Umbilical cord (tissue), 2 donors: ENCODE measurements at places on chromosomes 6 and 20.

DNA sequence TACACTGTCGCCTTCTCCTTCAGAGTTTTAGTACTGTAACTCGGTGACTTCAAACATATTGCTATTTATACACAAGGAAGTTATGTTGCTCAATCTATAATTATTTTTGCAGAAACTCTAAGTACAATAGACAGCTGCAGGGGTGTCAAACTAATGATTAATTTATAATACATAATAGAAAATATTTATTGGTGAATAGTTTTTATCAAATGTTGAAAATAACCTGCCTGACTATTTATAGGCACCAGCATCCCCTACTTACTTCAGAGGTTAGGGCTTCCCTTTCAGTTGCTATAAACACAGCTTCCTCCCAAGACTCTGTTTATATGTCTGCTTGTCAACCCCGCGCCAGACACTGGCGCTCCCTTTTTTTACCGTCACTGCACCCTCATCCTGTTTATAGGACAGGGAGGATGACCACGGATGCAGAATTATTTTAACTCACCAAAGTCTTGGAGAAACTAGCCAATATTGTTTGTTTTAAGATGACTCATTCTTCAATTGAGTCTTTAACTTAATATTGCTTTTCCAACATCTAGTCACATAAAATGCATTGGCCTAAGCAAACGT is 225.0 kb downstream of the ALDH8A1 start:
- DNase-seq, result no peak

GRCh38 chr6:155995281-155995680 is 539.6 kb upstream of the NOX3 start:
- no peak for DNase-seq

GRCh38 chr6:53728570-53729194 is 63.1 kb upstream of the KLHL31 start:
- peak; percentile 61 for DNase-seq

DNA sequence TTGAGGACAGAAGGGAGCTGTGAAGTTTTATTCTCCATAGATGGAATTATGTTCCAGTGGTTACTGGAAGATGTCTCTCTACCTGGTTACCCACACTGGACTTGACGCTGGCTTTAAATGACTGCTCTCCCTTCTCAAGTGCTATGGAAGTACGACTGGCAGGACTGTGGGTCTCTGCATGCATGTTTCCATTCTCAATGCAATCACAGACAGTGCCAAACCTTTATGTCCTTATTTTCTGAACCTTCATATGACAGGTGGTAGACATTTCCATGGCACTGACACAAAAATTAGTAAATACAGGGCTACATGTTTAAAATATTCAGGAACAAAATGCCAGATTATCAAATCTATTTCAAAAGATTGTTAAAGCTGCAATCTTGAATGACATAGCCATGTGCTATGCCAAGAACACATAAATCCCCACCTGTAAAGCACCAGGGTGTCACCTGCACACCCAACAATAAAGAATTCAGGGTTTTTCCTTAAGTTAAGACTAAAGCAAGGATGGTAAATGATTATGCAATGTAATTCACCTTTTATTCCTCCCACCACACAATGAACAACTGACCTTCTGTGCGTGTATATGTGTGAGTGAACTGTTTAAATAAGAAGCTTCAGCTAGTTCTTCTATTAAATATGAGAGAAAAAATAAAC is 153.3 kb upstream of the ENPP5 start:
- no peak for DNase-seq

- DNase-seq, result peak; percentile 60
Measured at GRCh38 chr6:56364827-56365339, 117.5 kb upstream of the COL21A1 start.

DNA sequence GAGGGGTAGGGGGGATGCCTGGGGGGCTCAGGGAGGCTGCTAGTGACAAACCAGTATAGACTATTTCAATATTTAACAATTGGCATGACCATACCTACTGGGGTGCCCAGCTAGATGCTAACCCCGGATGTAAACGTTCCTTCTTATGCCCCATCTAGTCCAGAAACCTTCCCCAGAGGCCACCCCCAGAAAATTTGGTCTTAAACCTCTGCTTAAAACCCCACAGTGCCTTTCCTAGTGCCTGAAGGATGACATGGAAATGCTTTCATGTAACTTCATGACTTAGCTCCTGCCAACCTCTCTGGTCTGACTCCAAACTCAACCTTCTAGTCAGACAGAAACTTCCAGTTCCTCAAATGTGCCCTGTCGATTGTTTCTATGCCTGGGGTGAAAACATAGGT is 52.0 kb downstream of the JPH2 start:
- DNase-seq, result peak; percentile 24

DNA sequence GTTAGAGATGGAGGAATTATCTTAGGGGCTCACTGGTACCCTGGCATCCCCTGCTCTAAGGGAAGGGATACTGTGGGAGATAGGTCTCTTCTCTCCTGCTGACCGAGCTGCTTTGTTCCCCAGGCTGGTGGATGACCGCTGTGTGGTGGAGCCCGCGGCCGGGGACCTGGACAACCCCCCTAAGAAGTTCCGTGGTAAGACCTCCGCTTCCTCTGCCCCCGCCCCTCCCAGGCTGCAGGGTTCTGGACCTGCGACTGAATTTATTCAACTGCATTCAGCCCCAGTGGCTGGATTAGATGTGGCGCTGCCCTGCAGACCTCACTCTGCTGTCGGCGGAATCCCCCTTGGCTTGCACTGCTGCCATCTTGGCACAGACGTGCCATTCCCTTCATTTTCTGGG is 19.2 kb downstream of the ITPR3 start:
- no peak for DNase-seq

- no peak for DNase-seq
Measured at GRCh38 chr6:3317741-3318211, 59.0 kb downstream of the PSMG4 start.

- peak; percentile 47 for DNase-seq
Measured at GRCh38 chr6:84976526-84977362, 212.3 kb upstream of the TBX18 start.

- no peak for DNase-seq
Measured at GRCh38 chr6:67350729-67351128, 1284.4 kb upstream of the ADGRB3 start.

GRCh38 chr6:139891471-139891870 is 517.0 kb upstream of the CITED2 start:
- DNase-seq, result no peak

DNA sequence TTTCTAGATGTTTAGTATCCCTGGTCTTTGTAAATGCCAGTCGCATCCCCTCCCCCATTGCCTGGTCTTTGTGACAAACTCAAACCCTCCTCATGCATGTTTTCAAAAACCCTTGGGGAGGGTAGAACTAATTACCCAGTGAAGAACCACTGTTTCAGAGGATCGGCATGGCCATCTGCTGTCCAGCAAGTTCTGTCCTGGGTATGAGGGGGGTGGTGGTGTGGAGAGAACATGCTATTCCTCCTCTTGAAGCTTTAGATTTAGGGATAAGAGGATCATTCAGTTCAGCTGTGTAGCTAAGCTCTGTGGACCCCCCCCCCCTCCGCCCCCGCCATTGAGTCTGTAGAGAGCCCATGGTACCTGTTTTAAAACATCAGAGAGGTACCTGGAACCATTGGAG is 5.6 kb downstream of the BRPF3 start:
- DNase-seq, result no peak

GRCh38 chr20:2946988-2947961 is 74.0 kb downstream of the PTPRA start:
- DNase-seq, result peak; percentile 74

- DNase-seq, result no peak
Measured at GRCh38 chr6:150201285-150201684, 58.4 kb downstream of the PPP1R14C start.

DNA sequence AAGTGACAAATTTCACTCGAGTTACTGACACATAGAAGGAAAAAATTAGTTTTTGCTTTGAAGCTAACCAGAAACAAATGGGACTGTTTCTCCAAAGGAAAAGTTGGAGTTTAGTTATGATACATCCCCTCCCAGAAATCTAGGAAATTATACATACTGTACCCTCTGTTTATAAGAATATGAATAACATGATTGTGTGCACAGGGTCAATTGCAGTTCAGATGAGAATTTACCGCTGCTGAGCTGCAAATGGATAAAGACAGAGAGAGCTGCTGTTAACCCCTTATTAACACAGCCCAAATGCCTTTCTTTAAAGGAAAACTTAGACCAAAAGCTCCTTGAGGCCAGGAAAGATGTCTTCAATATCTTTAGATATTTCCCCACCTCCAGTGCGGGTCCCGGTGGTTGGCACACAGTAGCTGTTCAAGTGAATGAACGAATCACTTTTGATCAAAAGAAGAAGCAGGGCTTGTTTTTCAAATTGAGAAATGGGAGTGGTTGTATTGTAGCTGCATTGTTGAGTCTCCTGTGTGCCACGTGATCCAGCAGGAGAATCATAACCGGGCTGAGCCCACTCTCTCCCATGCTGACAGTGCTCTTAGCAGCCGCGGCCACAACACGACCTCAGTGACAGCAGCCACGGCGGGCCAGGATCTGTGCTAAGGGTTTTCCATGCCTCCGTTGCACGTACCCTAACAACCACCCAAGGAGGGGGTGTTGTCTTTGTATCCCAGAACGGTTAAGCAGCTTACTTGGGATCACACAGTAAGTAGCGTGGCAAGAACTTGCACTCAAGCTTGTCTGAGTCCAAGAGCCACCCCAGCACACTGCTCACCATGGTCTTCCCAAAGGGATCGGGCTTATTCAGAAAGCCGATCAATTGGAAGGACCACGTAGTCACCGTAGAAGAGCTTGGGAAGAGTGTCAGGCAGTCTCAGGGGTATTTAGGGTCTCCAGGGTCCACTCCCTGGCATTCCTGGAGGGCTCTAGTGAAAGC is 53.5 kb upstream of the BMP6 start:
- no peak for DNase-seq

DNA sequence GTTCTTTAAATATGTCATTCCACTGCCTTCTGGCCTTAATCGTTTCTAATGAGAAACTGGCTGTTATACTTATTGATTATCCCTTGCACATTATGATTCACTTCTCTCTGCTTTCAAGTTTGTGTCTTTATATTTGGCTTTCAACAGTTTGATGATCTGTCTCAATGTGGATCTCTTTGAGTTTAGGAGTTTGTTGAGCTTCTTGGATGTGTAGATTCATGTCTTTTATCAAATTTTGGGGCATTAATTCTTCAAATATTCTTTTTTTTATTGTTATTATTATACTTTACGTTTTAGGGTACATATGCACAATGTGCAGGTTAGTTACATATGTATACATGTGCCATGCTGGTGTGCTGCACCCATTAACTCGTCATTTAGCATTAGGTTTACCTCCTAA is 29.3 kb downstream of the ZBTB9 start:
- DNase-seq, result no peak

DNA sequence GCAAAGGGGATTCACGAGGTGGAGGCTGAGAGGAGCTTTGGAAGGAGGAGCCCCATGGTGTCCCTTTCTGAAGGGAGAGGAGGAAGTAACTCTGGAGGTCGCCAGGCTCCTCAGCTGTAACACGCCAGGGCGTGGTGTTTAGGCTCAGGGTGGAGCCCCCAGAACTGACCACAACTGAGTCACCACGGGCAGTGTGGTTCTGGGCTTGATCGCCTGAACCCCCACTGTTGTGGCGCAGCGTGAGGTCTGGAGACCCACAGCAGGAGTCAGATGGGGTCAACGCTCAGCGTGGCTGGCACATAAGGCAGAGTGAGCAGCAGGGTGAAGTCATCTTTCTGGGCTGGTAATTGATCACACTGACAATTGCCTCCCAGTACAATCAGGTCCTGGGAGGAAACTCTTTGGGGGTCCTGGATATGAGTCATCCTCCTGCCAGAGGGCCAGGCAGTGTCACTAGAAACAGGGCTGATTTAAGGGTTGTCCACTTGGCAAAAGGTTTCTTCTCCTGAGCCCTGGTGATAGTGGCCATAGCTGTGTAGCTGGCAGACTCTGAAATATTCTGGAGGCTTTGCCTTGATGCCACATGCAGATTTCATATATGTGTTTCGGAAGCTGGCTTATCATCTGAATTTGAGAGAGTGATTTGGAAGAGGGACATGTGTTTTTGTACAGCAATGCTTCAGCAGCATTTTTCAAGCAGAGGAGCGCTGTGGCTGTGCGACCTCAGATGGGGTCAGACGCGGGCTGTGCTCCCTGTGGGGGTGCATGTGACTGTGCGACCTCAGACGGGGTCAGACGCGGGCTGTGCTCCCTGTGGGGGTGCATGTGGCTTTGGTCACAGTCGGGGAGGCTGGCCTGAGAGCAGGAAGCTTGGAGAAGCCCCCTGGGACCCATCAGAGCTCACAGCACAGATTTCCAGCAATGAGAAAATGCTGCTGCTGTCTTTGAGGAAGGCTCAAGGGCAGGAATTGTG is 50.0 kb downstream of the SYNJ2 start:
- DNase-seq, result no peak

DNA sequence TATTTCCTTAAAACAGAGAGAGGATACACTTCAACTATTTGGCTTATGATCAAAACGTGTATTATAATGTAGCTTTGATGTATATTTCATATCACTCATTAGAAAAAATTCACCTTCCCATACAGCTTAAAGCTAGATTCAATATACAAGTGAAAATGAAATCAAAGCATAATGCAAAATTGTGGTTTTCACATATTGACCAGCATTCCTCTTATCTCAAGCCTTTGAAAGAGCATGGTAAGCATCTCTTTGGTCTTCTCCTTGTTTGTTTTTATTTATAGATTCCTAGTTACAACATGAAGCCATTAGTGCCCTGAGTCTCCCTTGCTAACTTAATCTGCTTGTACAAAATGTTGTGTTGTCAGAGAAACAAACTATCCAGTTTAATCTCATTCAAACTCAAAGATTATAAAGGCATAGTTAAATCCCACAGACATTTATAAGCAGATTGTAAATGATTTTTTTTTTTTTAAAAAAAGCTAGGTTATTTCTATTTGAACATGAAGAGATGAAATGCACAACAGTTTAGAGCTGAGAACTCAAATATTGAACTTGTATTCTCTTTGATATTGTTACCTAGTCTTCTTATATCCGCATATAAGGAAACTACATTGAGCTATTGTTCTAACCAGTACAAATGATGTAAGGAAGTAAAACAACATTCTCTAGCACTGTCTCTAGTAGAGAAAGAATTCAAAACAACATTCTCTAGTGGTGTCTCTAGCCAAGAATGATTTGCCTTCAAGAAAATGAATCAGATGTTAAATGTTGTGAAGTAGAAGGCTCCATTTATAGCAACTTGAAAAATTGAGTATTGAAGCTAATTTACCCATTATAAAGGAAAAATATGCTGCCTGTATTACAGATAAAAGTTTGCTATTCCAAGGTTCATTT is 31.2 kb upstream of the SMIM28 start:
- peak; percentile 40 for DNase-seq

DNA sequence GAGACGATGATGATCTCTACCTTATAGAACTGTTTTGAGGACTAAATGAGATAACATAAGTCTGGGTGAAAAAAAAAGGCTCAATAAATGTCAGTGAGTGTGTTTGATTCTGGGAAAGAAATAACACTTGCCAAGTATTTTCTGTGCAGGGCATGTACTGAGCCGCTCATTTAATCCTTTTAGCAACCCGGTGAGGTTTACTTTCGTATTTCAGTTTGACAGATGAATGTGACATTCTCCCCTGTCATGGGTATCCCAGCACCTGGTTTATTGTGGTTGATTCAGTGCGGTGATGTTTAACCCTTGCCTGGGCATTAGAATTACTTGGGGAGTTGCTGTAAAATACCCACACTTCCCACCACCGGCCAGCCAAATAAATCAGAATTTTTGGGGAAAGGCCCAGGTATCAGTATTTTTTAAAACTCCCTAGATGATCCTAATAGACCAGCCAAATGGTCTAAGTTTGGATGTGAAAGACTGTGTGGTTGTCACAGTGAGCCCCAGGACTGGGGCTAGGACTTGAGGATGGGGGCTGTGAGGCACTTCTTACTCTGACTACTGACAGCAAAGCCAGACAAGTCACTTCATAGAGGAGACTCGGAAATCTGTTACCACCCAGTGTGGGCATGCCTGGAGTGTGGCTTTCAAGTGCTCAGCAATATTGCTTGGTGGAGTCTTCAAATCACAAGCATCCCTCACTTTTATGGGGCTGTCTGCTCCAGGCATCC is 100.2 kb upstream of the KCNG1 start:
- DNase-seq, result peak; percentile 71
